Naive thymus-derived CD8-positive, alpha-beta T cell (primary cell): ENCODE measurements at places on chromosomes 4 and X. TPM values are rescaled to one million over a fixed set of nuclear protein-coding genes. Genes with fewer than 3 reads are reported as not detected.

PHF8 gene
- polyA plus RNA-seq: 16.3 TPM

GABRG1 gene
- polyA plus RNA-seq: not detected

- no peak for DNase-seq
Measured at GRCh38 chr4:41339812-41340809, 83.4 kb downstream of the UCHL1 start.

SHROOM3 gene
- not detected for polyA plus RNA-seq

P2RY8 gene
- 190 TPM for polyA plus RNA-seq

DNA sequence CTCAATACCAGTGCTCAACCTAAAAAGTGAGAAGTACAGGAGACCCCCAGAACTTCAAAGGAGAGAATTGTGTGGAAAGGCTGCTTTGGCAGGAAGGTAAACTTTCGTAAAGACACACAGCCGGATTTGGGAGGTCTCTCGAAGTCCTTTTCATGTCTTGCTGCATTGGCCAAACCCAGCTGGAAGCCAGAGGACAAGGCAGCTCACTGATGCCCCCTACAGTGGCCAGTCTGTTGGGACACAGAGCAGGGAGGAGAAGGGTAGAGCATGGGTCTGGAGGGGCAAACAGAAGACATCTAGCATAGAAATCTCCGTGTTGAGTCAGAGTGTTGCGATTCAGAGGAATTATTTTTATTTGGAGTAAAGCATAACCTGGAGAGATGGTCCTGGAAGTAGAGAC is 198.9 kb downstream of the ANK2 start:
- DNase-seq: no peak

- peak; percentile 68 for DNase-seq
Measured at GRCh38 chrX:10014462-10015354, 47.5 kb downstream of the CLDN34 start.

- no peak for DNase-seq
Measured at GRCh38 chrX:101206471-101206870, 13.1 kb upstream of the DRP2 start.

GRCh38 chr4:51909236-51909703 is 66.3 kb downstream of the DCUN1D4 start:
- no peak for DNase-seq

DNA sequence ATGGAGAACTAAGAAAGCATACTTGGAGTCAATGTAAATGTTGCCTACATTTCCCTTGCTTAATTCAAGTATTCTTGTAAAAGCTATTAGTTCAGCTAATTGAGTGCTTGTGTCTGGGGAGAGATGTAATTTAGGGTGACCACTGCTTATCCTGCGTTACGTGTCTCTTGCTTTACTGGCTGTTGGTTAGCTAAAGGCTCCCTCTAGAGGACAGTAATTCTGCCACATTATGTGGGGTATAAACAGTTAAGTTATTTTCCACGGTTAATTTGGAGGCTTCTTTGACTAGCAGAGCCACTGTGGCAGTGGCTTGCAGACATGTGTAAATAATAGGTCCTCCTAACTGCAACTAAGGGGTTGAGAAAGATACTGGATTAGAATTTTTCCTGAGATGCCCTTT is 25.3 kb upstream of the NAF1 start:
- DNase-seq: no peak

- no peak for DNase-seq
Measured at GRCh38 chr4:102687373-102687981, 73.3 kb downstream of the MANBA start.

DNA sequence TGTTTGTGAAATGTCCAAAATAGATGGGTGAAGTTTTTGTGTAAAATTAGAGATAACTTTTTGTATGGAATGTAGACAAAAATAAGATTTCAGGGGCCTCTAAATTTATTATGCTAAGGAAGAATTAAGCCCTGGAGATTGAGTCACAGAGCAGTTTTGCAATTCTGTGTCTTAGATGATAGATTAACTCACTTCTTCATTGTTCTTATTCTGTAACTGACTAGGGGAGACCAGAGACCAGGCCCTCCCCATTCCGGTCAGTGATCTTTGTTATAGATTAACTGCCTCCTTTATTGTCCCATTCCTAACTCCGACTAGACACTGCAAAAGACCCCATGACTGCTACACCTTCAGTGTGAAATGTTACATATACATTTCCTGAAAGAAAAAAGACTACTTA is 238.4 kb upstream of the TAPT1 start:
- no peak for DNase-seq

- DNase-seq: no peak
Measured at GRCh38 chr4:62130230-62130629, 930.1 kb downstream of the ADGRL3 start.

MGARP gene
- 0.12 TPM for polyA plus RNA-seq

- DNase-seq: no peak
Measured at GRCh38 chr4:24054910-24055309, 165.1 kb upstream of the PPARGC1A start.

- DNase-seq: no peak
Measured at GRCh38 chr4:5884796-5885195, 8.1 kb downstream of the CRMP1 start.

DNA sequence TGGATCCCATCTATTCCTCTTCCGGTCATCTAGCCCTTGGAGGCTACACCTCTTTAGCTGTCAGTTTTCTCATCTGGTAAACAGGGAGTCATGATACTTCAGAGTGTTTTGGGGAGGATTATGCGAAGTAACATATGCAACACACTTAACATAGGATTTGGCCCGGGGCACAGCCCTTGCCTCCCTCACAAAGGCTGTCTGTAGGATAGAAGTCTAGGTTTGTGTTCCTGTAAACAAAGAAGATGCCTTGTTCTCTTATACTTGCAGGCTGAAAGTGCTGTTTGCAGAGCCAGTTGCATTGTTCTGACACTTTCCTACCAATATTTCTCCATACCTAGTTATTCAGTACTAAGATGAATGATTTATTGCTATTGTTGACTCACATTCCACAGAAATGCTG is 2.2 kb upstream of the APELA start:
- no peak for DNase-seq

GRCh38 chr4:19417256-19417655 is 834.4 kb upstream of the SLIT2 start:
- no peak for DNase-seq

GASK1B gene
- not detected for polyA plus RNA-seq

GRCh38 chr4:15992167-15992485 is 29.2 kb upstream of the FGFBP2 start:
- no peak for DNase-seq

GRCh38 chrX:135522878-135523693 is 2.6 kb downstream of the INTS6L start:
- no peak for DNase-seq

- no peak for DNase-seq
Measured at GRCh38 chr4:4831825-4832224, 27.6 kb upstream of the MSX1 start.

GLRA3 gene
- not detected for polyA plus RNA-seq

EMCN gene
- not detected for polyA plus RNA-seq

FREM3 gene
- not detected for polyA plus RNA-seq

GRCh38 chrX:111257733-111258132 is 12.6 kb downstream of the CAPN6 start:
- DNase-seq: no peak

GRCh38 chrX:10208953-10209352 is 52.2 kb downstream of the CLCN4 start:
- DNase-seq: no peak

ARR3 gene
- not detected for polyA plus RNA-seq

RTL5 gene
- not detected for polyA plus RNA-seq

DNA sequence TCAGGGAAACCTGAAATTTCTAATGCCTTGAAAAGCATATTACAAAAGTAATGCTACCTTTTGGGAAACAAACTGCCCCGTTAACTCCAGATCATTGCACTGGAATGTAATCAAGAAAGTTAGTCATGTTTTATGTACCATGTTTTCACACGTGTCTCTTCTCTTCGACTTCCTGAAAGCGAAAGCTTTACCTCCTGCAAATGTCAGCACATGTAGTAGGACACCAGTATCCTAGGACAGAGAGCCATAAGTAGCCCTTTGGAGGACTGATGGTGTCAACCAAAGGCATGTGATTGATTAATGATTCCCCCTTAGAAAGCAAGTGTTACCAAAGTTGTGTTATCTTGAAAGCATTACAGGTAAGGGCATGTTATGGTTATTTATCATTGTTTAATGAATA is 8.8 kb upstream of the MND1 start:
- DNase-seq: no peak

EGF gene
- polyA plus RNA-seq: not detected

CSAG1 gene
- polyA plus RNA-seq: not detected

CLGN gene
- polyA plus RNA-seq: not detected

- DNase-seq: no peak
Measured at GRCh38 chr4:23360718-23361117, 529.1 kb downstream of the PPARGC1A start.

DNA sequence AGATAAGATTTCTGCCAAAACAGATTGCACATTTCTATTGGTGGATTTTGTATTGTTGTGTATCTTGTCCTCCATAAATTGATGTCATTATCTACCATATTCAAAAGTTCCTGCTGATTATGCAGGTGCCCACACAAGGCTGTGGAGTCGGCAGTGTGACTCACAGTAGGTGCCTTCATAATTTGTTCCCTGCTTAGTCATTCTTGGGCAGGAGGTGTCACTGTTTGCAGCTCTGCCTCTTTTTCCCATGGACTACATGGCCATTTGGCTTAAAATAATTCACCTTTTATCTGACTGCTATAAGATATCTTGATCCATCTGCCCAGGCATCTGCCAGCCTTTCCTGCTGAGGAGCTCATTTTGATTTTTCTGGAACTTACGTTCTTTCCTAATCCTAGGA is 33.6 kb upstream of the ENPEP start:
- no peak for DNase-seq

VCX2 gene
- not detected for polyA plus RNA-seq

- no peak for DNase-seq
Measured at GRCh38 chrX:24899391-24899790, 116.4 kb downstream of the ARX start.

GPR50 gene
- not detected for polyA plus RNA-seq

RAB9B gene
- polyA plus RNA-seq: 0.14 TPM
